ENCODE measurements at places on chromosomes 4 and X.

DNA sequence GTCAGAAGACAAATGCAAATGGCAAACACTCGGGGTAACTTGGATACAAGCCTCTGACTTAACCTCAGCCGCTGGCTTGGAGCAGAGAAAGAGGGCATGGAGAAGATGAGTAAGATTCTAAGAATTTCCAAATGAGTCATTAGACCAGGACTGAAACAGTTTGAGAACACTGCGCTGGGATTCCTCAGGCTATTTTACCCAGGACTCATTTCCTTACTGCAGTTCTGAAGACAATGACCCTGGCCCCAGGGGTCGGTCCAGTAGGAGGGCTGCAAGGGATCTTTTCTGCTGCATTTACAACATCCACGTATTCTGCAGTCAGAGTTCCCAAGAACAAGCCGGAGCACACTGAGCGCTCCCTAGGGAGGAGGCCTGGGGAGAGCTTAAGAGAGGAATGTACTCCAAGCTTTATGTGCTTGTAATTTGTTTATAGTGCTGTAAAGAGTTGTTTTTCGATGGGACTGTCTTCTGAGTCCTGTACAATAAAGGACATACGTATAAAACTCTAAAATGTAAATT, 27.3 kb upstream of the SORBS2 start:
- peak; percentile 78 for DNase-seq

DNA sequence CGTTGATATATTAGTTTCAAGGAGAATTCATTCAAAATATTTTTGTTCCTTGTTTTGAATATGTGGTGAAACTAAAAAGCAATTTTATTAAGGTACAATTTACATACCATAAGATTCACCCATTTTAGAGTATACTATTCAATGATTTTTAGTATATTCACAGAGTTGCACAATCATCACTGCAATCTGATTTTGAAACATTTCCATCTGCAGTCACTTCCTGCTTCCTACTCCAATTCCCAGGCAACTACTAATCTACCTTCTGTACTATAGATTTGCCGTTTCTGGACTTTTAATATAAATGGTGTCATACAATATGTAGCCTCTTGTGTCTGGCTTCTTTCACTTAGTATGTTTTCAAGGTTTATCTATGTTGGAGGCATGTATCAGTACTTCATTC, 71.3 kb downstream of the SLC9A7 start:
- no peak for DNase-seq

DNA sequence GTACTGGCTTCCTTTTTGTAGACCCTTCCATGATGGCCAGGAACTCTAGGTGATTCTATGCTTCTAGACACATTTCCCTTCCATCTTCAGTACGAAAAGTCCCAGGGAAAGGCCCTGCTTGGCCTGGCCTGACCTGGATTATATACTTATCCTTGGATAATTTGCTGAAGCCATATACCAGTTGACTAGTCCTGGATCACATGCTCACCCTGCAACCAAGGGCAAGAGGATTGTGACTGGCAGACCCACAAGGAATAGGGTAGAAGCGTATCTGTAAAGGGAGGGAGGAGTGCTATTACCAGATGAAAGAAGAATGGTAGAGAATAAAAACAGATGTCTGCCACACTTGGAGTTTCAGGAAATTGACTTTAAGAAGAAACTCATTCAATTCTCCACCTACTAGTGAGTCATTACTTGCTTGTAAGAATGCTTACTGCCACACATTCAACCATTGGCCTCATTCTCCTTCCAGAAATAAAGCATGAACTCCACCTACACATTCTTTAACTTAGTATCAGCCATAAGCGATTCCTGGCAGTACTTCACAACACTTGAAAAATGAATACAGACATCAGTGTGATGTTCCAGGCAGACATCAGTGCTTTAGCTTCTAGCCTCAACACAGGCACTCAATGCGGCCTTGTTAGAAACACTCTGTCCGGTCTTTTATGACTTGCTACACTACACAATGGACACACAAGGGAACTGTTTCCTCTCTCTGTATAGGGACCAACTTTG, 141.8 kb downstream of the CBR4 start:
- peak; percentile 5 for DNase-seq

- DNase-seq: no peak
These were observed 2.9 kb downstream of the CLOCK start for GRCh38 chr4:55543858-55544257.

GRCh38 chr4:75612306-75612705, 18.0 kb downstream of the CDKL2 start:
- no peak for DNase-seq

GRCh38 chrX:22159071-22159470, 113.6 kb upstream of the CBLL2 start:
- DNase-seq: no peak

DNA sequence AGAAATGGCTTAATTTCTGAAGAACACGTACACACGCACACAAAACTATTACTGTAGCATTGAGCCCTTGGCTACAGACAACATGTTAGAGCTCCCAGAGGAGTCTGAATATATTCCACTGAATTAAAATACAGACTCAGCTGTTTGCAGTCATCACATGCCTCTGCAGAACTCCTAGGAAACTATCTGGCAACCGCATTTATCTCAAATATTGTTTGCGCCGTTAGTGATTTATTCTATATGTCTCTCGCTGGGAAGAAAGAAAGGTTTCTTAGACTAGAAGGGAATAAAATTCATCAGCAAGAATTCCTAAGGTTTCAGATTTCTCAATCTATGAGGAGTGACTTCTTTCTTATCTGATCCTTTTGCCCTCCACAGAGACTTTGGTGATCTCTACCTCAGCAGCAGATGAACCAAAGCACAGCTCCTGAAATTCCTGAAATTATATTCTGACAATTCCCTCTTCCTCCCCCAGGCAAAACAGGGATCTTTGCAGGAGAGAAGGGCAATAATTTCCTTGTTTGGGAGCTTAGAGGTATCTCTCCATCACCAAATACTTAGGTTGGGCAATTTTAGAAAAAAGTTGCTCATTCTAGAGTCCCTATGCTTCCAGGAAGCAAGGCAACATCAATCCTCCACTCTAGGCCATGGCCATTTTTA, 199.2 kb downstream of the APBB2 start:
- no peak for DNase-seq

GRCh38 chr4:148814030-148814429, 371.8 kb upstream of the NR3C2 start:
- DNase-seq: no peak

- DNase-seq: no peak
These were observed 118.1 kb downstream of the WDFY3 start for GRCh38 chr4:84848432-84848831.

- DNase-seq: no peak
These were observed 220.7 kb downstream of the GRXCR1 start for GRCh38 chr4:43113196-43113595.

DNA sequence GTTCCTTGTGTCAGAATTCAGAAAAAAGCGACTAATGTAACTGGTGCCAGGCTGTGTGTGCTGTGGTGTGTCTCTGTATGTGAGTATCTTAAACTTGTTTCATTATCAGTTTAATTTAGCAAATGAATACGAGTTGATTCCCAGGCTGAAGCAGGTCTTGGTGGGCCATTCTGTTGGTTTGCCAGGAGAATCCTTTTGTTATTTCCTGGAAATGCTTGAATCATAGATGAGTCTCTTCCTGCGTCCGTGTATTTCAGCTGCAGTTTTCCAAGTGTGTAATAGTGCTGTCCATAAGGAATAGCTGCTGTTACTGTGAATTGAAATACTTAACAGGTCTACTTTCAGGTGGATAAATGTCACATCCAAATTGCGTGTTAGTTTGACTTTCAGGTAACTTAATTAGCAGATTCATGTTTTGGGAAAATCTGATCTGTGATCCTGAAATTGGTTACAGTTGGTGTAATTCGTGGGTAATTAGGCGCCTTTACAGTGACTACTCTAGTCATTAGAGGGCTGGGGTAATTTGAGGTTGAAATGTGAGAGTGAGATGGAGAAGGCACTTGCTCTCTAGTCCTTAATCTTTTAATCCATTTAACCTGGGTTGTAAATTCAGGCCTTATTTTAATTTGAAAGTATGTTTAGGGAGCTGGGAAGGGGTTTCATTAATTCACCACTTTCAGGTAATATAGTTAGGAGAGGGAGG, 23.8 kb downstream of the TMEM131L start:
- peak; percentile 24 for DNase-seq

DNA sequence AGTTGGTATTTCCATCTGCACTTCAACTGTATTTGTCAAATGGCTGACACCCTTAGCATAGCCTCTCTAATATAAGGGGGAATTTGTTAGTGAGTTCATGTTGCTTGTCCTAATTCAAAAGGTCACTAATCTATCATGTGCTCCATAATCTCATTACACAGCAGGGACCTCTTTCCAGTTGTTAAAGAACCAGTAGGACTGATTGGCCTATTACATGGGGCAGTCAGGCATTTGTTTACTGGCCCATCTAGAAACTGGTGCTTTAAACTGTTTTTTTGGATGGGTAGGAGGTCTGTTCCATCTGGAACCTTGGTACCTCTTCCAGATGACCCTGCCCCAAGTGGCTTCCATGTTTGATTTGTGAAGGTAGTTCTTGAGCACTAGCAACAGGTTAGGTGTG, 11.4 kb downstream of the ANK2 start:
- no peak for DNase-seq

- no peak for DNase-seq
These were observed 92.0 kb downstream of the PDGFRA start for GRCh38 chr4:54320826-54321685.

- DNase-seq: peak; percentile 61
These were observed 56.9 kb upstream of the TADA2B start for GRCh38 chr4:6986072-6986780.

DNA sequence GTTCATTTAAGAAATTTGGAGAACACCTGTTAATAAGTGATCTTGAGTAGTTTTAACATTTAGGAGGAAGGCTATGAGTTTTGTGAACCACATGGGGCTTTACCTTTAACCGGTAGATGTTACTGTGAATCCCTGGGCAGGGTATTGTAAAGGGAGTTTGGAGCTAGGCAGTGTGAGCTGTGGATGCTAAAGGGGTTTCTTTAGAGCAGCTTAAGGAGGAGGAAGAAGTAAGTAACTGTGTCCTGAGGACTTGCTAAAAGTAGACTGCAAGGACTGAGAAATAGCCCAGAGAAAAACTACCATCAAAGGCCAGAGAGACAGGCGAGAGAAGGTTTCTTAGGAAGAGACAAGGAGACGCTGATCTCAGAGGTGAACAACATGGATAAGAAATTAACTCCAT, 5.6 kb downstream of the RHOH start:
- no peak for DNase-seq

GRCh38 chr4:125847518-125847917, 532.8 kb downstream of the FAT4 start:
- DNase-seq: no peak

DNA sequence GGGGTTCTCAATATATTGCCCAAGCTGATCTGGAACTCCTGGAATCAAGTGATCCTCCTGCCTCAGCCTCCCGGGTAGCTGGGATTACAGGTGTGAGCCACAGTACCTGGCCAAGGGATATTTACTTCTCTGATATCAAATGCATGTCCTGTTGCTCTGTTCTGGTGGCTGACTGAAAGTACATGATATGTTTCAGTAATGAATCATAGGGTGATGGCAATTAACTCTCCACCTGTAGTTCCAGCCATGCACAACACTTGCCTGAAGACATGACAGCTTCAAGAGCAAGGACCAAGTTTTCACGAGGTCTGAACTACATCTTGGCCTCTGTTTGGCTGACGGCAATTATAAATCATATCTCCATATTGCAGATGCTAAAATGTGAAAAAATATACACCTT, 9.1 kb downstream of the ZCCHC4 start:
- no peak for DNase-seq

GRCh38 chr4:163284304-163284703, 48.1 kb downstream of the NPY1R start:
- DNase-seq: no peak

DNA sequence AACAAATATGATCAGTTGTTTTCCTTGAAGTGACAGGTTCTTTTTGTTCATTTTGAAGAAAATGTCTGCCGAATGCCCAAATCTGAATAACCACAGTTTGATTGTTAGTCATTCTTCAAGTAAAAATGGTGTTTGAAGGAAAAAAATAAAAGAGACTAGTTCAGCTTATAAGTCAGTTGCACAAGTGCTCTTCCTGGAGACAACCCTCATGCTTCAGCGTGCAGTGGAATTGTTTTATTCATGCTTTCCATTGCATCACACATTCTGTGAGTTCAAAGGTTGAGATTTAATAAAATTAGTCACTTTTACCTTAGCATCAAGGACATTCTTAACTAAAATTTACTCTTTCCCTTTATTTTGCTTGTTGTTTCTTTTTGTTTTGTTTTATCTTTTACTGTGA, 404.9 kb downstream of the ZNF674 start:
- no peak for DNase-seq

DNA sequence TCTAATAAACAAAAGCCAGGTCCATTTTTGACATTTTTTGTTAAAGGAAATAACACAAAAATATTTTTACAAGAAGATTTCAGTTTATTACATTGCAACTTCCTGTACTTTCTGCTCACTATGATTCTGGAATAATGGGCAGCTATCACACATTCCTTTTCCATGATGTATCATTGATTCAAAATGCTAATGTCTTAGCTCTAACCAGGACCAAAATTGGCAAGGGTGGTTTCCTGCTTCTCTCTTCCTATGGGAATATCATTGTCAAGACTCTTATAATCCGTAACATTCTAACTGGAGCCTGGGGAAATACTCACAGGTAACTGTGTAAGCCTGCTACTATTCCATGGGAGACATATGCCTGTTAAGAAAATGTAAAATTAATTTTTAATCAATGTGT, 218.6 kb downstream of the DCAF12L2 start:
- no peak for DNase-seq

GRCh38 chr4:36012503-36012902, 231.8 kb downstream of the ARAP2 start:
- DNase-seq: no peak

DNA sequence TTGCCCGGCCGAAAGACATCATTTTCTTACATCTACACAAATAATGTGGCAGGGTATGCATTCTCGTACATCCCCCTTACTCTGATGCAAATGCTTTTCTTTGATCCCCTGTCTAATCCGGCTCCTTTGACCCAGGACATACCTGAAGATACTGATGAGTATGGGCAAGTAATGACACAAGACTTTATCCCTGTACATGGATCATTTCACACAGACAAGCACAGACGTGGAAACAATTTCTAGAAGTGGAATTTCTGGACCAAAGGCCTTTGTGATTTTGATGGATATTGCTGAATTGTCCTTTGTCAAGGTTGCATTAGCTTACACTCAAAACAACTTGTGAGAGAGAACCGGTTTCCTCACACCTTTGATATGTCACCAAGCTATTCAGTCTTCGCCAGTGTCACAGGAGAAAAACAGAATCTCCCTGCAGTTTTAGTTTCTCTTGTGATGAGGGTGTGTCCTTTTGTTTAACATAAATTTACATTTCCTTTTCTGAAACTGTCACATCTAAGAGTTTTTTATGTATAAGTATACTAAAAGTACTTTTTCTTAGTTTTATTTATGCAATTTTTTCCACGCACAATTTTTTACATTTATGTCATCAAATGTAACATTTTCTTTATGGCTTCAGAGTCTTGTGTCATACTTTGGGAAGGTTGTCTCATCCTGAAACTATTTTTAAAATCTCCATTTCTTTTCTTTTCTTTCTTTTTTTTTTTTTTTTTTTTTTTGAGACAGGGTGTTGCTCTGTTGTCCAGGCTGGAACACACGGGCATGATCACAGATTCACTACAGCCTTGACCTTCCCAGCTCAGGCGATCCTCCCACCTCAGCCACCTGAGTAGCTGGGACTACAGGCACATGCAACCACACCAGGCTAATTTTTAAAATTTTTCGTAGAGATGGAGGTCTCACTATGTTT, 25.2 kb downstream of the RWDD4 start:
- DNase-seq: no peak
